NCI-H187 treated with DMSO at 0.1 percent for 48 hours (cell line): ENCODE measurements at places on chromosomes 5 and 9.

GRCh38 chr5:87457706-87458105, 45.0 kb upstream of the CCNH start:
- DNase-seq = no peak

GRCh38 chr9:132609184-132609583, 26.8 kb downstream of the BARHL1 start:
- DNase-seq = no peak

GRCh38 chr9:121610638-121610953, 40.8 kb upstream of the DAB2IP start:
- no peak for DNase-seq

- no peak for DNase-seq
Measured at GRCh38 chr9:135080286-135081263, 6.9 kb upstream of the OLFM1 start.

DNA sequence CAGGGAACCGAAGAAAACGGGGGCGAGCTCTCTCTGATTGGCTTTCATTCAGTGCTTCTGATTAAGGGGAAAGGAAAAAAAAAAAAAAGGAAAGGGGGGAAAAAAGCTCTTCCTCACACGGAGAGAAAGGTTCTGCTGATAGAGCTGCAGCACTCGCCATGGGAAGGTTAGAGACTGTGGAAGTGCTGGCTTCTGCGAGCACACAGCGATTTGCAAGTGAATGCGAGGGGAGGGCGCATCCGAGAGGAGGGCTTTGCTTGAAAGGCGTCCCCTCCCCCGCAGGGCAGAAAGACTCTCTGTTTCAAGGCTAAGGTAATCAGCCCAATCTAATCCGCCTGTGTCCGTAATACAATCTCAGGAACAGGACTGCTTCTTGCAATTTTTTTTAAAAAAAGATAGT, at the start of gene CDH10:
TSS of gene CDH10 (minus strand) at position 218 of the 400 bp plus-strand sequence. CDS start 51,488 bp downstream, outside the sequence.
- DNase-seq = no peak

DNA sequence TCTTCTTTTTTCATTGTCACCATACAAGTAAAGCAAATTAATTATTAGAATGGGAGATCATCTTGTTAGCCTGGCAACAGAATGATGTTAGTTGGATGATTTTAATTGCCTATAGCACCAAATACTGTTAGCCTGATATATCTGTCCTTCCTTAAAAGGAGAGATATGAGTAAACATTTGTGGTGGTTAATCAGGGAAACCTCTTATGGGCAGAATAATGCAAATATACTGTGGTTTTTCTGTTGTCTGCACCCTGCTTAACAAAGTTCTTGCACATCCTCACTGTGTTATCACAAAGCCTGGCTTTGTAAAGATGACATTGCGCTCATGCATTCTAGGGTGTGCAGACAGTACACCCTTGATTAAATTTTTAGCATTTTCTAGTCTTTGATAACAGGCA, 254.9 kb upstream of the SMC2 start:
- no peak for DNase-seq
